Cortex of kidney (tissue), 1 donor: ENCODE measurements at places on chromosomes 1 and 21.

GRCh38 chr21:16376673-16377072 is 646.9 kb downstream of the USP25 start:
- DNase-seq = no peak

DNA sequence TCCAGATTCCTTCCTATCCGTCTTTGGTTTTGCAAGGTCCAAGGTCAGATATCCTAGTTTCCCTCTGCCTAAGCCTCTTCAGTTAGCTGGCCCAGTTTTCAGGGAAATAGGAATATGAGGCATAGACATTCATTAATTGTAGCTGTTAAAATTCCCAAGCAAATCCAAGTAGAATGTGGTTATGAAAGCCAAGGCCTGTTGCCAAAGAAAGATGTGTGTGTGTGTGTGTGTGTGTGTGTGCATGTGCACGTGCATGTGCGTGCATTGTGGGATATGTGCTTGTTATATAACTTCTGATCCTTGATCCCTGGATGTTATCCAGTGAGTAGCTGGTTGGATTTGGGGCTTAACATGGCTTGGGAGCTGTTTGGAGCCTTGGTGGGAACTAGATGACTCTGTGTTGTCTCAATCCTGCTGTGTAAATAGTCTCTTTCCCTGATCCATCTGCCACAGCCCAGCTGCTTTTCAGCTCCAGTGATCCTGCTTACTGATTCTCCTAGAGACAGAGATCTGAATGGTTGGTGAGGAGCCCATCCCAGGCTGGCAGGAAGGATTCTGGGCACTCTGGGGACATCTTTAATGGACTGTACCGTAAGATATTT is 70.6 kb upstream of the GCLM start:
- DNase-seq = no peak

- no peak for DNase-seq
Observed at GRCh38 chr1:244344001-244344400, 107.7 kb downstream of the ADSS2 start.

DNA sequence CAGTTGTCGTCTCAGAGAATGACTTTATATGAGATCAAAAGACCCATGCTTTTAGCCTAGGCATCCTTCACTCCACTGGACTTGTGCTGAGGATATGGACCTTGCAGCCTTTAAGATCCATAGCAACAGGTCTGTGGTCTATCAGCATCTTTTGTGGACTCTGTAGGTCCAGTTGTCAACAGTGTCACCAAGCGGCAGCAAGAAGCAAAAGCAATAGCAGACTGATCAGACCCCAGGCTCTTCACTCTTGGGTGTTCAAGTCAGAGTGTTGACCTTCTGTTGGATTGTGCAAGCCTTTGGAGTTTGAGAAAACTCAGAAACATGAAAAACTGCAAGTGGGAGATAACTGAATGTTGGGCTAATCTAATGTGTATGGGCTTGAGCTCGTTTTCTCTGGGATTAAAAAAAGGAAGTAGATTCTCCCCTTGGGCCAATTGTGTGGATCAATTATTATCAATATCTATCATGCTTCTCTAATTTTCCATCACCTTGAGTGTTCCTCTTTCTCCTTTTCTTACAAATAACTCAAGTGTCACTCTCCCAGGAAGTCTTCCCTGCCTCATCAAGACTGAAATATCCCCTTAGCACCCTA is 144.2 kb downstream of the LYPLAL1 start:
- no peak for DNase-seq

- no peak for DNase-seq
Observed at GRCh38 chr1:4978660-4979390, 324.4 kb downstream of the AJAP1 start.

DNA sequence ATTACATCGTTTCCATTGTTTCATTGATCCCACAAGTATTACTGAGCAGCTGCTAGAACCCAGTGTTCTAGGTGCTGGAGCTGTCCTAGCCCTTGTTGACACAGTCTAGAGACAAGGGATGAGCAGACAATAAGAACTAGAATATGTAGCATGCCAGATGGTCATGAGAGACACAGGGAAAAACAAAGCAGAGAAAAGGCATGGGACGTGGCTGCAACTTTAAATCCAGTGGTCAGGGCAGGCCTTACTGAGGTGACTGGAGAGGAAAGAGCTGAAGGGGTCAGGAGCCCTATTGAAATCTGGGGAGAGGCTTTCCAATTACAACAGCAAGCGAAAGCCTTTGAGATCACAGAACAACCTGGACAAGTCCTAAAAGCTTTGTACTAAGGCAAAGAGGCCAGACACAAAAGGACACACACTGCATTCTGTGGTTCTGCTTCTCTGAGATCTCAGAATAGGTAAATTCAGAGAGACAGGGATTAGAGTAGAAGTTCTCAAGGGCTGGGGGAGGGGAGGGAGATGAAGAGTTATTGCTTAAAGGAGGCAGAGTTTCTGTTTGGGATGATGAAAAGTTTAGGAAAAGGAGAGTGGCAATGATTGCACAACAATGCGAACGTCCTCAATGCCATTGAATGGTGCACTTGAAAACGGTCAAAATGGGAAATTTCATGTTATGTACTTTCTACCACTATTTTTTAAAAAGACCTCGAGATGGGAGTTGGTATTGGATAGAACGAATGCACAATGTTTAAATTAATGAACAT is 467.4 kb upstream of the VAMP3 start:
- no peak for DNase-seq

- no peak for DNase-seq
Observed at GRCh38 chr1:7011826-7012225, 226.6 kb downstream of the CAMTA1 start.

GRCh38 chr1:176552999-176553398 is 90.0 kb downstream of the PAPPA2 start:
- DNase-seq = no peak

DNA sequence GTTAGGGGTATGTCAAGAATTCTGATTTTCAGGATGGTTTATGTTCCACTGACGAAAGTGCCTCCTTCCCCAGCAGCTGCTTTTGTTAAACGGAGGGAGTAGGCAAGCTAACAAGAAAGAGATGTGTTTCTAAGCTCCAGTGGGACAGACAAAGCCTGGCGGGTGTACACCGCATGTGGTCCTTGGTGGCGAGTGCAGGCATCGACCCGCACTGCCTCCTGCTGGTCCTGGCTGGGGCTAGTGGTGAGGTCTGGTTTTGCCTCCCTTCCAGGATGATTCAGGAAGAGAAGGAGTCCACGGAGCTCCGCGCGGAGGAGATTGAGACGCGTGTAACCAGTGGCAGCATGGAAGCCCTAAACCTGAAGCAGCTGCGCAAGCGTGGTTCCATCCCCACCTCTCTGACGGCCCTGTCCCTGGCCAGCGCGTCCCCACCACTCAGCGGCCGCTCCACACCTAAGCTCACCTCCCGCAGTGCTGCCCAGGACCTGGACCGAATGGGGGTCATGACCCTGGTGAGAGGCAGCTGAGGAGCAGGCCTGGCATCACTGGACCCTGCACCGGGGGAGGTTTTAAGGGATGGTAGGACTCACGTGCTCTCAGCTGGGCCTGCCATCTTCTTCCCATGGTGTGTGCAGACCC is 29.0 kb downstream of the PPFIA4 start:
- no peak for DNase-seq

GRCh38 chr1:36560621-36561360 is 78.1 kb upstream of the CSF3R start:
- DNase-seq = no peak

DNA sequence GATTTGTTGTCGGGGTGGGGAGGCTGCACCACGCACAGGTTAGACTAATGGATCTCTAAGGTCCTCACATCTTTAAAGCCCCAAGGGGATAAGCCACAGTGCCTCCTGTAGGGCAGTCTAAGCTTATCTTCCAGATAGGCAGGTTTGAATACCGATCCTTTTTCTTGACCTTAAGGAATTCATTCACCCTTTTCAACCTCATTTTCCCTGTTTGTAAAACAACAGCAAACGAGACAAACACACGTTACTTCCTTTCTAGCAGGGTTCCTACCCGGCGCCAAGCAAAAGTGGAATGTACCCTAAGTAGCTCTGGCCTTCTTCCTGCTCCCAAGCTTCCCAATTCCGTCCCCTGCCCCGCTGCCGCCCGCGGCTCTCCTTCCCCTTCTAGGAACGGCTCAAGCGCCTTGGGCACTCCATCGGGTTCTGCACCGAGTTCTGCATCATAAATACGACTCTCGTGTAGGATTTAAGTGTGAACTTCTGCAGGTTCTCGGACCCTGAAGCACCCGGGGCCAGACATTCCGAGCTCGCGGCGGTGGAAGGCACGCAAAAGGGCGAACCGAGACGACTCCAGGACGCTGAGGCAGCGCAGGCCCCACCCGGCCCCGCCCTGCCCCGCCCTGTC is 548 bp upstream of the CDC20 start:
- no peak for DNase-seq

- DNase-seq = no peak
Observed at GRCh38 chr1:232909752-232910151, 40.7 kb upstream of the NTPCR start.

- no peak for DNase-seq
Observed at GRCh38 chr1:101147381-101147780, 89.4 kb upstream of the S1PR1 start.

DNA sequence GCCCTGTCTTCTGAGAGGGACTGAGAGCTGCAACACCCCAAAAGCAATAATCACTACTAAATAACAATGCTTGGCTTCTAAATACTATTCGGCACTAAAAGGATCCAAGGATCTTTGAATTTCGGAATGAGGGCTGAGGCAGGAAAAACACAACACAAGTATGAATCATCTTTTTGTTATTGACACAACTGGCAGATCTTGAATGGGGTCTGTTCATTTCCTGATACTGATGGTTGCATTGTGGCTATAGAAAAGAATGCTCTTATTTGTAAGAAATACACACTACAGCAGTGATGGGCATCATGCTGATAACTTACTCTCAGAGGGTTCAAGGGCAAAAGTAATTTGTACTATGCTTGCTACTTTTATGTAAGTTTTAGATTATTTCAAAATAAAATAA is 149.2 kb upstream of the PLD5 start:
- no peak for DNase-seq

- no peak for DNase-seq
Observed at GRCh38 chr1:201119206-201120197, 7.3 kb upstream of the CACNA1S start.

DNA sequence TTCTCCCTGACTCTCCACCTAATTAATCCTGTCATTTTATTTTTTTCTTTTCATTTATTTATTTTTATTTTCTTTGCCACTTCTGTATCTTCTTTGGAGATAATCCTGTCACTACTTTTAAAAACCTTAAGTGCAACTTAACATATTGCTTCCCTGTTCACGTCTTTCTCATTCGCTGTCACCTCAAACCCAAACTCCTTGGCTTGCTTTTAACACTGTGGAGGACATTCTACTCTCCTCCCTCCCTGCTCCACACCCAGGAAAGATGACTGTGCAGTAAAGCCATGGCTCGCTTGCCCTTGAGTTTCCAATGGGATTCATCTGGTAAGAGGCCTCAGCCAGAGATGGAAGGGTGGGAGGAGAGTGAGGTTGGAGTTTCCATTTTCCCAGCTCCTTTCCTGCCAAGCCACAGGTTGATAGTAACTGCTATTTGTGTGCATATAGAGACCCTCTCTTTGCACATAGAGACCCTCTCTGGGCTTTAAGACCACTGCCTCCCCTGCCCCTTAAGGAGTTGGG is 6.4 kb upstream of the BRWD1 start:
- DNase-seq = no peak

GRCh38 chr21:43302062-43302700 is 124.8 kb downstream of the SIK1 start:
- DNase-seq = no peak

GRCh38 chr1:36763771-36764170 is 270.5 kb downstream of the GRIK3 start:
- no peak for DNase-seq

- DNase-seq = no peak
Observed at GRCh38 chr1:231793893-231794292, 167.3 kb downstream of the DISC1 start.

GRCh38 chr1:32885676-32886003 is 651 bp upstream of the HPCA start:
- no peak for DNase-seq

- DNase-seq = no peak
Observed at GRCh38 chr1:83970802-83971201, 28.1 kb downstream of the TTLL7 start.

DNA sequence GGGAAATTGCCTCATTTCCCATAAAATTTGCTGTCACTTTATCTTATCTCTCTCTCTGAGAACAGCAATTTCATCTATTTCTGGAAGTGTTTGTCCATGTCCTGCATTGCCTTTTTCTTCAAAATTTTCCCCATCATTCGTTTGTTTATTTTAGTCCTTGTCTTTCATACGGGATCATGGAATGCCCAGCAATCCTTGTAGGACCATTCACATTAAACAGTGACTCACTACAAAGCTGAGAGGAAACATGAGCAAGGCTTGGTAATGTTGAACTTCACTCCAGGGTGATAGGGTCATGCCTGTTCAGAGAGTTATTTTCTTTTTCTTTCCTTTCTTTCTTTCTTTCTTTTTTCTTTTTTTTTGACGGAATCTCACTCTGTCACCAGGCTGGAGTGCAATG is 32.2 kb upstream of the HNRNPU start:
- DNase-seq = no peak

DNA sequence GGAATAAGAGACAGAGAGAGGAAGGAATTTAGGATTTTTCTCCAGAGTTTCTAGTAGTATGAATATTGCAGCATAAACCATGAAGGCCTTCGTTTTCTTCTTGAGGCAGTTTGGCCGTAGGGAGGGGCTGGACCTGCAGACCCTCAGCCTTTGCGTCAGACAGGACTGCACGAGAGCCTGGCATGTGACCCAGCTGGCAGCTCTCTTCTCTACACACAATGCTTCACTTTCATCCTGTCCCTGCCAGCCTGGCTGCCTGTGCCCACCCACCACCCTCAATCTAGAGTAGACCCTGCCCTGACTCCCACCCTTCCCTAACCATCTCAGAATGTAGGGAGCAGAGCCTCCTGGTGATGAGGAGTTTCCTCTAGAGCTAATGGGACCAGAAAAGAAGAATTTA is 1.6 kb downstream of the CA14 start:
- DNase-seq = no peak

DNA sequence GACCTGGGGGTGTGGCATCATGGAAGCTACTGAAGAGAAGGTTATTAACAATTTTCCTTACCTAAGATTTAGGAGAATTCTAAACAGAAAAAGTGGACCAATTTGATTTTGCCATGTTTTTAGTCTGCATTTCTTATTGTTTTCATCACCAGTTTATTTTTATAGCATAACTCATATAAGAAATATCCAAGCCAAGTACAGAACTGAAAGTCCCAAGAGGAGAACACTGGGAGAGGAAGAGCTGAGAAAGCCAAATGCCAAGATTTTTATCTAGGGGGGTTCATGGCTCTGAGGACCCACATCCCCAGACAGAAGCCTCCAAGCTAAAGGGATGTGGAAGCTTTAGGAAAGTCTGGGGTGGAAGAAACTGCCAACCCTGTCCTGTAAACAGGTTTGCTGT is 109.4 kb upstream of the DUSP10 start:
- no peak for DNase-seq

DNA sequence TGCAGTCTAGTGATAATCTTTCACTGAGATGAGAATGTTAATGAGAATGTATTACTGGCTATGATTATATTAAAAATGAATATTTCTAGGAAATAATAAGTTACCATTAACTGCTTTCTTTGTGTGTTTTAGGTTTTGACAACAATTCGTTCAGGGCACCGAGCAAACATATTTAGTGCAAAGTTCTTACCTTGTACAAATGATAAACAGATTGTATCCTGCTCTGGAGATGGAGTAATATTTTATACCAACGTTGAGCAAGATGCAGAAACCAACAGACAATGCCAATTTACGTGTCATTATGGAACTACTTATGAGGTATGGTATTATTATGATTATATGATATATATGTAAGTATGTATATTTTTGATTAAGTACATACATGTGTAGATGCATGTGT is 37.8 kb upstream of the MPC2 start:
- no peak for DNase-seq

GRCh38 chr1:50418600-50419109 is 4.6 kb downstream of the DMRTA2 start:
- no peak for DNase-seq
